ENCODE measurements at places on chromosomes 3 and 15.

DNA sequence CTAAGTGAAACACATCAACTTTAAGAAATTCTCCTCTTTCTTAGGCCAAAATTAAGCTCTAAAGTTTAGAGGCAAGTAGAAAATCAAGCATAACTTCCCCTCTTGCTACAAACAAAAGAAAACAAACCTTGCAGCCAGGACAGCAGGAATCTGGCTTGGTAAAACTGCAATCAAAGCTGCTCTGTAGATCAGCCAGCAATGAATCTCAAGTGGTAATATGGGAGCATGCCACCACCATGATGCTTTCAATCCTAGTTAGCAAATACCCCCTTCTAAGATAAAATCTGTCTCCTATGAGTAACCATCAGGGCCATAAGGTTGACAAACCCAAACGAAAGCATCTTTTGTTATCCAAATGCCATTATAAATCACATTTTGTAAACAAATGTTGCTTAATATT is 208.3 kb upstream of the PLSCR5 start:
- DNase-seq: no peak

DNA sequence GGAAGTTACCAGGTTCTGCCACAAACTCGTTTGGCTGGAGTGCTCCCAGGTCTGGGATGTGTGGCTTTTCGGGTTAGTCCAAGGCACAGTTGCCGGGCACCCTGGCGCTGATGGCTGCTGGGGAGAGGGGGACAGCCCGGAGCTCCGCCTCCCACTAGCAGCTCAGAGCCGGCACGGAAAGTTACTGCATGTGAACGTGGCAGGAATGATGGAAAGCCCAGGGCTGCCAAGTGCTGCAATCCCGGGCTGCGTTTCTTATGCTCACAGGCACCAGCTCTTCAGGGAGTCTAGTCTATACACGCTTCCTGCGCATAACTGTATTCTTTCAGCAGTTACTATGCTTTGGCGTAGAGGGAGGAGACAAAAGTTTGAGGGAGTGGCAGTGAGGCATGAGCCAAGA is 141.8 kb upstream of the ICE2 start:
- no peak for DNase-seq

DNA sequence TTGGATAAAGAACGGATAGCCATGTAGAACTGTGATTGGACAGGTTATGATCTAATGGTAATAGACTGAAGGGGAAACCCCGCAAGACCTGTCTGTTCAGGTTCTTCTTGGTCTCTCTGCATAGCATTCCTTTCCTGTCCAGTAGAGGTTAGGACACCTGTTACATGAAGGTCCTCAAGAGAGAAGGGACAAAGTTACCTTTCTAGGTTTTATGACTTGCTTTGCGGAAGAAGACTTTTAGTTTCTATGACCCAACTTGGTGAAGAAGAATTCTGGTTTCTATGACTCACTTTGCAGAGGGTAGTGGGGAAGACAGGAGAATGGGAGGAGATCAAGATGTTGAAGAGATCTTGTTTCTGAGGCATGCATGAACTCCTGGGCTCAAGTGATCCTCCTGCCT is 97.9 kb upstream of the C3orf80 start:
- DNase-seq: no peak

DNA sequence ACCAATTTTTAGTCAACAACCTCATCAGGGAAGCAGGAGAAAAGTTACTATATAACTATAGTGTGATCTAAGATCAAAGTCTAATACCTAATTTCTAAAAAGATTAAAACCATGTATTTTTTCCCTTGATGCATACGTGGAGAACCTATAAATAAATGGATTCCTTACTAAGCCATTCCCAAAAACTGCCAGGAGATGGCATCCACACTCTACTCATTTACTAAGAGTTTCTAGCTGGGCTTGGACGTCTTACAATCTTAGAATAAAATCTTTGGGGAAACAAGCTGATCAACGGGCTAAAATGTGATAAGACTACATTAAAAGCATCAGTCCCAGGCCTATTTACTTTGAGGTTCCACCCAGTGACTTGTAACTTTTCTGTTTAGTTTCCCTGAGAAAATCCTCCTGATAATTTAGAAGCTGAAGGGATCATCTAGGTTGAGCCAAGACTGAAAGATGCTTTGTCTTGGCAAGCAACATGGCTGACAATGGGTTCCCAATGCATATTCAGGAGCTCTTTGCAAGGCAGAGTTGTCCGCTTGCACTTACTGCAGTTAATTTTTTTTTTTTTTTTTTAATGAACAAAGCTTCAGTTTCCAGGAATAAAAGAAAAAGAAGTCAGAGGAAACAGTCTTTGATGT is 85.5 kb upstream of the FGF12 start:
- DNase-seq: no peak

GRCh38 chr15:68482246-68482645 is 50.3 kb upstream of the ITGA11 start:
- no peak for DNase-seq

Measured in activated naive CD8-positive, alpha-beta T cell treated with anti-CD3 and anti-CD28 coated beads for 36 hours (primary cell).